ENCODE measurements at places on chromosomes 11 and 22.

DNA sequence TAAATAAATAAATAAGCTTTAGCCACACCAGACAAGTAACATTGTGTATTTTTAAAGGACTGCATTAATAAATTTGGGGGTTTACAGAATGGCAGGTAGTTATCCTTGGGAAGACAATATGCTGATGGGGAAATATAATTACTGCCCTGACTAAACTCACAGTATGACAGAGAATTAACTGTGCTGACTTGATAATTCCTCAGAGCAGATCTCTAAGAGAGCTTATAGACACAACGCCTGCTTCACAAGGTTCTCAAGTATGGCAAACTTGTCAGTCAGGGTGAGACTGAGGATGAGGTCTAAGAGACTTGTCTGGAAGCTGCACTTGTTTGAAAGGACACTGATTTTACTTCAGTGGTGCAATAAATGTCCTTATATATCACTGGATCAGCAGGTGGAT lies 3.3 kb downstream of the OR51B4 start:
- no peak for DNase-seq

GRCh38 chr22:27617214-27617881 lies 184.2 kb downstream of the MN1 start:
- DNase-seq, result no peak

GRCh38 chr11:15622231-15622890 lies 507.6 kb downstream of the INSC start:
- no peak for DNase-seq

- DNase-seq, result no peak
Measured at GRCh38 chr11:73270855-73271477, 1.2 kb upstream of the P2RY6 start.

All from stimulated activated CD4-positive, alpha-beta T cell treated with anti-CD3 and anti-CD28 coated beads, Interleukin-15, amount 100 ng/mL, for 24 hours (primary cell).